Calu3 (cell line): ENCODE measurements at places on chromosomes 6 and 20.
A peak's percentile ranks its signal among the peaks of the same experiment; 100 is the strongest.

- no peak for DNase-seq
Measured at GRCh38 chr6:111802015-111802414, 71.2 kb downstream of the FYN start.

- no peak for DNase-seq
Measured at GRCh38 chr6:53023323-53023722, 28.2 kb upstream of the GSTA4 start.

GRCh38 chr20:10553326-10553984 is 118.3 kb downstream of the SLX4IP start:
- DNase-seq = peak; percentile 63

- no peak for DNase-seq
Measured at GRCh38 chr20:64160118-64160517, 4.1 kb upstream of the MYT1 start.

DNA sequence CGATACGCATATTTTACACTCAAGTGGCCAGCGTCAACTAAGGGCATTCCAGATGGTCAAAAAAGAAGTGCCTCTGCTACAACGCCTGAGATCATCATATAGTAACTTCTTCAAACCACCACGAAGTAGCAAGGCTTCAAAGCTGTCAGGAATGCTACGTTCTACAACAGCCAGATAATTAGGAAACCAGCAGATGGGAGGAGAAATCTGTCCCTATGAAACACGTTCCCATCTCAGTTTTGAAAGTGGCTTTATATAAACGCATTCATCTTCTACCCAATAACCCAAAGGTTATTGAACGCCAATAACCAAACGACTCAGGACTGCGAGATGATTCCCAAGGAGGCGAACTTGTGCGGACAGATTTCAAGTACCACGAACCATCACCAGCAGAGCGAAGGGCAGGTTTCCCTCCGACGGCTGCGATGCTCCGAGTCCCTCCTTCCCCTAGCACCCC is 1.2 kb downstream of the ABHD12 start:
- no peak for DNase-seq

DNA sequence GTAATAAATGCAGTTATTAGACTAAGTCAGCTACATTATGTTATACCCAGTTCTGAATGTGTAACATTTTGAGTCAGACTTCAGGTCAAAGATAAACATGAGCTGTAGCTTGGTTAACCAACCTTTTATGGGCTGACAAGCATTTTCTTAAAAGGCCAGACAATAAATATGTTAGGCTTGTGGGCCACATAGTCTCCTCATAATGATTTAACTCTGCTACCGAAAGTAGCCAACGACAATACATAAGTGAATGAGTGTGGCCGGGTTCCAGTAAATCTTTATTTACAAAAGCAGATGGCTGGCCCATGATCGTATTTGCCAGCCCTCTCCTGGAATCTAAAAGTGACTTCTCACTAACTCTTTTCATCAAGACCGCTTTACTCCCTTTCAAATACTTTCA is 49.9 kb downstream of the ATG5 start:
- no peak for DNase-seq

GRCh38 chr20:7520361-7520760 is 419.9 kb downstream of the HAO1 start:
- no peak for DNase-seq

DNA sequence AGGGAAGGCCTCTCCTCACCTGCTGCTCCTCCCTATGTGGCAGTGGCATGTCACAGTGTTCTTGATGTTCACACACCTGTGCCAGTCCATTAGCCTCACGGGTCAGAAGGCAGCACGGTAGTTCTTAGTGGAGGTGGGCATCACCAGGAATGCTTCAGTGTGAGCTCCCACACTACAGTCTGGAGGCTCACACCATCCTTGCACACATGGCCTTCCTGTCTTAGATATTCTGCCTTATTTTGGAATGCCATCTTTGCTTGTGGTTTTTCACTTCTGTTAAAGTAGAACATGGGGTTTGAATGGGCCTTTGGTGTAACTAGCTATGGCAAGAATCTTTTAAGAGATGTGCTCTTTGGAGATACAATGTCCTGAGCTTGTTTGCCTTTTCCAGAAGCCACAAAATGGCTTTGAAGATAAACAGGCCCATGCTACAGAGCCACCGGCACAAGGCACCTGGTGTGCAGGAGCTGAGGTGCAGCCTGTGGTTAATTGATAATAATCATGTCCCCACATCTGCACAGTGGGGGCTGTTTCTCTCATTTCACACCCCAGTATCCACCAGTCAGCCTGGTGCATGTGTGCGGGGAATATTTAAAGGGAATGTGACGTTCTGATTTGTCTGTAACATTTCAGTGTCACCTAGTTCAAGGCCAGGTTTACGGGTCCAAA is 3.2 kb upstream of the SLC17A9 start:
- no peak for DNase-seq

GRCh38 chr6:137808836-137809315 is 58.2 kb upstream of the TNFAIP3 start:
- DNase-seq = no peak

GRCh38 chr6:166050559-166050958 is 117.1 kb downstream of the TBXT start:
- DNase-seq = no peak

- DNase-seq = peak; percentile 44
Measured at GRCh38 chr20:63708301-63709148, 686 bp downstream of the ZGPAT start.

GRCh38 chr20:32252189-32252588 is 25.3 kb upstream of the KIF3B start:
- DNase-seq = no peak

- DNase-seq = no peak
Measured at GRCh38 chr6:36809941-36810803, 29.1 kb downstream of the CPNE5 start.

- no peak for DNase-seq
Measured at GRCh38 chr6:118488631-118489030, 59.5 kb upstream of the PLN start.

GRCh38 chr6:136720045-136720770 is 72.1 kb downstream of the MAP3K5 start:
- DNase-seq = no peak

GRCh38 chr6:165110860-165111259 is 198.5 kb downstream of the C6orf118 start:
- DNase-seq = no peak

DNA sequence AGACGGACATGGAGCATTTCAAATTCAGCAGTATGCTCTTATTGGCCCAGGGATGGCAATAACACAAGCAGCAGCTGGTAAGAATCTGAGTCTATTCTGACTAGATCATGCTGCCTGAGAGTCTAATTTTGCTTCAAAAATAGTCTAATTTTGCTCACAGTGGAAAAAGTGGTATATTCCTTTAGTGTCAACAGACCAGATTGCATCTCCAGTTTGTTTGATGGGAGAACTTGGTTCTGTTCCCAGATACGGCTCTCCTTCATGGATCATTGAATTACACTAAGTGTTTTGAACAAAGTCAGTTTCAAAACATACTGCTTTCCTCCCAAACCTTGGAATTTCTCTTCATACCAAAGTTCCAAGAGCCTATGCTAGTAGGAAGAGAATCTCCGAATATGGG is 586.1 kb downstream of the RNF144B start:
- DNase-seq = no peak

- no peak for DNase-seq
Measured at GRCh38 chr6:67888886-67889681, 746.0 kb upstream of the ADGRB3 start.

- no peak for DNase-seq
Measured at GRCh38 chr20:46175127-46175494, 57.0 kb downstream of the CD40 start.

- no peak for DNase-seq
Measured at GRCh38 chr6:136655239-136656014, 105.2 kb upstream of the MAP7 start.

DNA sequence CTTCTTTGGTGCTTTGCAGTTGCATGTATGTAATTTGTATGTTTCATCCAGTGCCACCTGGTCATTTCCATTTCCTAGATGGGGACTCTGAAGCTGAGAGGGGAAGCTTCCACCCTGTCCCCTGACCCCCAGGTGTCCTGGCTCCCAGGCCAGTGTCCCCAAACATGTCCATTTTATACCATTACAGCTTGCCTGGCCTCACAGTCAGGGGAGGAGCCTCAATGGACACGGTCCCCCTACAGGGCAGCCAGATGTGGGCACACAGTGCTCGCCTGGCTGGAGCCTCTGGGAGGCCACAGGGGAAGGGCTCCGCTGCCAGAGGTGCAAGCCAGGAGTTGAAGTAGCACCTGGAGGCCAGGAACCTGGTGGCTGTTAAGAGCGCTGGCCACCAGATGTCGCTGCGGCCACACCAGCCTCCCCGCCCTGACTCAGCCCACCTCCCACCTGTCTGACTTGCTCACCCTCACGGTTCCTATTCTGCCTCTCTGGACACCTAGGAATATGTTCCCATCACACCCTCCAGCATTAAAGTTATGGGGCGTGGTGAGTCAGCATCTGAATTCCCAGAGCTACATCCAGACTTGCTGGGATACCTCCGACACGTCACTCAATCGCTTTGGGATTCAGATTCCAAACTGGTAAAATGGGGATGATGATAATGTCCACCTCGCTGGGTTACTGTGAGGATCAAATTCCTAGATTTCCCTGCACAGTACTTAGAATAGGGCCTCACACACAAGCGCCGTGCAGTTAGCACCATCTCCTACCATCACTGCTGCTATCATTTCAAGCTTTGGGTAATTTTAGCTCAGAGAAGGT is 107.4 kb downstream of the SULF2 start:
- peak; percentile 87 for DNase-seq

DNA sequence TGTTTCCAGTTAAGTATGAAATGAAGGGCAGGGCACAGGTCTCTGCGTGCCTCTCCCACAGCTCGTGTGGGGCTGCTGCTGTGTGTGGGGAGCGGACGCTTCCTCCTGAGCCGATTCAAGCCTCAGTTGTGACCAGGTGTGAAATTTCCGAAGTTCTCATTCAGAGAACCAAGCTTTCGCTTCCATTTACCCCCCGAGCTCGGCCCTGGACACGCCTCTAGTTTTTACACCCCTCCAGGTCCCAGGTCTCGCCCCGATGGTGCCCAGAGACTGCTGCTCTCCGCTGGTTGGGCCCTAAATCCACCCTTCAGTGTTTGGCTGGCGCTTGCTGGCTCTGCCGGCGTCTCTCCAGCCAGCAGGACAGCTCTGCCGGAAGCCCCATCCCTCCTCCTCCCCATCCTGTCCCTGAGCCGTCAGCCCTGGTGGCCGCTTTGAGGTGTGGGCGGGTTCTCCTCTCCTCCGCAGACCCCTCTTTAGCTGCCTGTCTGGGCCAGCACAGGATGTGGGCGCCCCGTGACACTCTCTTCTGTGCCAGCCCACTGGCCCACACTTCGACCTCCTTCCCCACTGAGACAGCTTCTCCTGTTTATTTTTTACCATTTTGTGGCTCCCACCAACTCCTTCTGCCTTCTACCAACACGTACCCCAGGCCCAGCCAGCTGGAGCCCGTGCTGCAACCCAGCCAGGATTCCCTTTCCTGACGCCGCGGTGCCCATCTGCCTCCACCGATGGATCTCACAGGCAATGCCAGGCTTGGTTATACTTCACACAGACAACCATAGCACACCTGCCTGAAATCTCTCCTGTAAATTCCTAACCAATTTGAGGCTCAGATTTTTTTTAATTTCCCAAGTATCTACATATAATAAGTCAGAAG is 142.8 kb downstream of the DLL1 start:
- no peak for DNase-seq

- DNase-seq = no peak
Measured at GRCh38 chr20:5980720-5981538, 30.5 kb downstream of the MCM8 start.

DNA sequence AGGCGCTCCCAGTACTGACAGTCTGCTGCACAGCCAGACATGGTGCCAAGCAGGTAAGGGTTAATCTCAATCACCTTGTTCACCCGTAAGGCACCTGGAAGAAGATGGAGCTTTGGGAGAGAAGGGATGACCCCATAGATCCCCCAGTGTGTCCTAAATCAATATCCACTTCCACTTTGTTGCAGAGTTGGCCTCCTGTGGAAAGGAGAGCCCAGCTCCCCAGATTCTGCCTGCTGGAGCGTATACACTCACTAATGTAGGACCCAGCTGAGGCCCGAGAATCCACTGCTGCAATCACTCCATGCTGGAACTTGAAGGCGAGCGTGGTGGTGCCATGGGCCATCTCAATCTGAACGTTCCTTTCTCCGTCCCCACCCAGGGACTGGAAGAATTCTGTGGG is 1.2 kb downstream of the PSMB8 start:
- DNase-seq = no peak

- no peak for DNase-seq
Measured at GRCh38 chr6:148999929-149000468, 253.2 kb downstream of the UST start.

- DNase-seq = no peak
Measured at GRCh38 chr20:57612436-57612835, 7.8 kb downstream of the ZBP1 start.

- no peak for DNase-seq
Measured at GRCh38 chr20:44690781-44691423, 24.3 kb upstream of the CCN5 start.

DNA sequence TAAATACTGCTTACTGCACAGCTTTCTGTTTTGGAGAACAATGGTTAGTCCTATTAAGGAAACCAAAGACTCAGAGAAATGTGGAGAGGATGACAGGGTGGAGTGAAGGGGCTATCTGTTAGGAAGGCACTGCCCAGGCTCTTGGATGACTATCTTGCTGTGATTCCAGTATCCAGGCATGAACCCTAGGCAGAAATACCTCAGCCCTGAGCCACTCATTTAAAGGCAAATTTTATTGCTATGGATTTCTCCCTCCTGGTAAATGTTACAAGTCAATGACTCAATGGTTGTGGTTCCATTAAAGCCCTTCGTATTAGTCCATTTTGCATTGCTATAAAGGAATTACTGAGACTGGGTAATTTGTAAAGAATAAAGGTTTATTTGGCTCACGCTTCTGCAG is 25.9 kb downstream of the ADGRF4 start:
- no peak for DNase-seq

DNA sequence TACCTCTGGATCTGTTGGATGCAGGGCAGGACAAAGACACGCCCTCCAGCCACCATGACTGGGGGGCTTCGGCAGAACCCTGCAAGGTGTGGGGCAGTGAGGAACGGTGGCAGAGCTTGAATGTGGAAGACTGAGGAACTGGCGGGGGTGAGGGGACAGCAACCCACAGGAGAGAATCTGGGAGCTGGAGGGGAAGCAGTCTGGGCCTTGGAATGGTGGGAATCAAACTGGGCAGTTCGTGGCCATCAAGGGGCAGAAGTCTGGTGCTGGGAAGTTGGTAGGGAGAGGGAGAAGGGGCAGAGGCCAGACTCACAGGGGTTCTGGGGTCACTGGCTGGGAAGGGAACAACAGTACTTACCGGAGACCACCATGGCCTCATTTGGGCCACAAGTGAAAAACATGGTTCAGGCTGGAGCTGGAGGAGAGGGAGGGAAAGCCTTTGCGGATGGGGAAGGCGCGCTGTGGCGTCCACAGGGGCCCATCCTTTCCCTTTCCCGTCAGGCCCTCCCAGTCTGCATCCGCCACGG is 635 bp downstream of the FLOT1 start:
- no peak for DNase-seq

- DNase-seq = no peak
Measured at GRCh38 chr20:41219824-41220223, 82.5 kb downstream of the PLCG1 start.

DNA sequence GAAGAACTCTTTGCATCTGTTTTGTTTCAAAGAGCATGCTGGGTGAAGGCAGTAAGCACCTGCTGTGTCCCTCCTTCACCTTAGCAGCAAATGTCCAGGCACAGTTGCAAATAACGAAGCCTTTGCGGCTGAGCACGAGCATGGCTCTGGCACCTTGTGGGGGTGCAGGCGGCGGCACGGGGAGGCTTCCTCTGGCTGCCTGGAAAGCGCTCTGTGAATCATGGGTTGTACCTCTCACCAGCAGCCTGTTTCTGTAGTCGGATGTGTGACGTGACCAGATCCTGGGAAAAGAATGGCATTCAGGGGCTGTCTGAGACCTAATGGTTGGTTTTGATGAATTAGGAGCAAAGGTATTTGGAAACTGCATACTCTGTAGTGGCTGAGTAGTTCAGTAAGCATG is 144.8 kb downstream of the DTNBP1 start:
- DNase-seq = no peak
